SHP77 treated with DMSO at 0.1 percent for 48 hours (cell line): ENCODE measurements at places on chromosomes 3 and 15.
A peak's percentile ranks its signal among the peaks of the same experiment; 100 is the strongest.

DNA sequence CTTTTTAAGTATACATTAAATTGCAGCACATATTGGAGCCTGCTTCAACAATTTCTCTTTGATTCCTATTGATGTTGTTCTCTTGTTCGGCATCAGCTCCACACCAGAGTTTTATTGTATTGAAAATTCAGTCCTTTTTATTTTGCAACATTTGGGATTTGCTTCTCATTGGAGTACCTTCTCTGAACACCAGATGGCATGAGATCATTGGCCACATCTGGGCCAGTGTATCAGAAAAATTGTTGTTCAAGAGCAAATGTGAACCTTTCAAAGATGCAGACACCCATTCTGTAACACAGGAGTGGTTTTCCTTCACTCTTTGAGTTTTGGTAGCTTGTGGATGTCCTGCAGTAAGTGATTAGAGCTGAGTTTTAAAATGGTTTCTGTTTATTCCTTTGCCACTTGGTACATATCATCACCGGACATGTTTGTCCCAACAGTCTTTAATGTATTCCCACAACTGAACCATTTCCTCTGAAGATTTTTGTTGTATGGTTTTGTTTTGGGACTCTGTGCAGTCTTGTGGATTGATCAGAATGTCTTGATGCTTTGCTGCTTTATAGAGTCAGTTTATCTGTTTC is 96.1 kb downstream of the MCTP2 start:
- DNase-seq: peak; percentile 3

- no peak for DNase-seq
These were observed 3.2 kb downstream of the GLYCTK start for GRCh38 chr3:52290596-52291507.

DNA sequence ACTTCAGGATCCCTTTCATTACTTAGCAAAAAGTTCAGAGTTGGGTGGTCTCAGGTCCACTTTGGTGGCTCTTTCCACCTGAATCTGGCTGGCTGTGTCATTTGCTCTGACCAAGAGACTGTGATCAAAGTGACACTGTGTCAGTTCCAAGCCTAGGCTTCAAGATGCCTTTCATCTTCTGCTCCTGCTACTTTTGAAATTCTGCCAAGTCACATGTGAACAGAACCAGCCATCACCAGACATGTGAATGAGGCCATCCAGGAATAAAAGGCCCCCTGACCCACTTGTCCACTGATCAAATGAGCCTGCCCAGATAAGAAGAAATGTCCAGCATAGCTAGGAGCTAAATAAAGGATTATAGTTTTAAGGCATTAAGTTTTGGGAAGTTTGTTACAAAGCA is 132.2 kb downstream of the OSBPL10 start:
- no peak for DNase-seq

GRCh38 chr15:90294601-90295269 is 29.3 kb downstream of the NGRN start:
- no peak for DNase-seq

- no peak for DNase-seq
These were observed 181.9 kb downstream of the PDZRN3 start for GRCh38 chr3:73442886-73443285.
